ENCODE measurements at places on chromosomes 5 and 9.

DNA sequence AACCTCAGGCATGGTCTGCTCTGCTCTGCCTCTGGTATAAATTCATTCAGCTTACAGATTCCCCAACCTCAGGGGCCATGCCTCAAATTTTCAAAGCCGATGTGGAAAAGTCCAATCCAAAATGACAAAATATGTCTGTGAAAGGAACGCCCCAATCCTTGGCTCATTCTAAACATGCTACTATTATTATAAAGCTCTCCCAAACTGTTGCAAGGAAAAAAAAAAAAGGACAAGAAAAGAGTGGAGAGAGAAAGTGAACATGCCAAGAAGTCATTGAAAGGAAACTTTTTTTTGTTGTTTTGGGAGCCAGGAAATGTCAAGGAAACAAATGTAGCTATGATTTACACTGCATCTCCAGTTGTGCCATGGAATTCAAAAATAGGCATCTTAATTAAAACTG, 3.8 kb downstream of the COL23A1 start:
- no peak for DNase-seq

GRCh38 chr5:139676951-139677735, 29.0 kb downstream of the CXXC5 start:
- DNase-seq: no peak

- no peak for DNase-seq
Observed at GRCh38 chr5:68740226-68740910, 353.4 kb upstream of the SLC30A5 start.

GRCh38 chr5:59922220-59922619, 28.7 kb upstream of the PDE4D start:
- no peak for DNase-seq

GRCh38 chr5:1801222-1801966, at the start of gene NDUFS6:
Gene NDUFS6, plus strand, starts transcription at chr5:1801407. Its CDS starts 11 bp downstream, at chr5:1801418.
- DNase-seq: peak; percentile 96

GRCh38 chr9:73824671-73825070, 672.5 kb upstream of the RORB start:
- DNase-seq: no peak

- no peak for DNase-seq
Observed at GRCh38 chr9:131676431-131676972, 63.4 kb downstream of the RAPGEF1 start.

DNA sequence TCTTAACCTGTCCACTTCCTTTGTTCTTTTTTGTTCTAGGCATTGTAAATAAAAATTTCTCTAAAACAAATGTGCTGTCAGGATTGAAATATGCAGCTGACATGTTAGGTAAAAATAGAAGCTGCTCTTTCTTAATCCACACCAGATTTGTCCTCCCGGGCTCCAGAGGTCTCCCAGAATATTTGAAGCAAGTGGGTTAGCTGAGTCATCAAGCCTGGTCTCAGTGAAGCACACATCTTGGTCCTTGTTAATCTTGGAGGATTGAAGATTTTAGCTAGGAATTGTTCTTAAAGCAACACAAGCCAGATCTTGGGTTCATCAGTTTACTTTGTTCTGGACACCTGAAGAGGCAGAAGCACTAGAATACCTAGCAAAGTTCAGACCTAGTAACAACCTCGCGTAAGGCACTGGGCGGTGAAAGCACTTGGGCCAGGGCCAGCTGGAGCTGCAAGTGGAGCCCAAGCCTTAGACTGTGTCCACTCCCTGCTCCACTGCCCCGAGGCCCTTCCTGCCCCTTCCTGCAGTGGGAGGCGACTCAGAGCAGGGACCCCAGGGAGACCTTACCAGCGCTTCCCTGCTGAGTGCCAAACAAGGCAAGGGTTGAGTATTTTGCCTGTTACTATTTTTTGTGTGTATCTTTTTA, 36.5 kb downstream of the HABP4 start:
- no peak for DNase-seq

- no peak for DNase-seq
Observed at GRCh38 chr9:88258024-88258423, 119.7 kb upstream of the SPATA31C2 start.

DNA sequence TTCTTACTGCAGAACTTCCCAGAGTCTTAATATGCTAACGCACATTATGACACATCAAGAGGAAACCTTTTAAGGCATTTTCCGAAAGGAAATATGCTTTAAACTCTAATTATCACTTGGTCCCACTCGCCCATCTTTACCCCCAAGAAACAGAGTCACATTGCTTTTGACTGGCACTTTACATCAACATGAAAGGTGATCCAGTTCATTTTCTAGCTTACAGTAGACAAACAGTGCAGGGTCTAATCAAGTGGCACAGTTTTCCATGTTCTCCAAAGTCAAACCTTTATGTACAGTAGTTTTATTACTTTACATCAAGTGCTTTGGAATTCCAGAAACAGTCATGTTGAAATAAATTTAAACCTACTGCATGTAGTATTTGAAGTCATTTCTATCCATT, 12.0 kb downstream of the RAB14 start:
- DNase-seq: no peak

GRCh38 chr5:138649316-138649720, 74.1 kb upstream of the HSPA9 start:
- DNase-seq: no peak

Data from upper lobe of left lung (tissue), 6 donors.